Astrocyte (in vitro differentiated cells and primary cell): ENCODE measurements at places on chromosomes 7 and 10. TPM values are rescaled to one million over a fixed set of nuclear protein-coding genes. Genes with fewer than 3 reads are reported as not detected.

The SEMA3A gene
- total RNA-seq: 22.0 and 31.3 TPM in 2 replicates

The UPK3B gene
- total RNA-seq: 0.64 TPM in 1 of 2 replicates, not detected in the other

The KMT2E gene
- 57.4 and 62.5 TPM in 2 replicates for total RNA-seq

The MYO1G gene
- total RNA-seq: 0.11 and 0.19 TPM in 2 replicates

The SUN3 gene
- not detected in 2 replicates for total RNA-seq

The MPP7 gene
- total RNA-seq: 6.9 and 7.1 TPM in 2 replicates

The POLR2J gene
- 36.9 and 41.4 TPM in 2 replicates for total RNA-seq

The GIMAP8 gene
- total RNA-seq: not detected in 2 replicates

The DEPP1 gene
- total RNA-seq: 6.6 and 8.0 TPM in 2 replicates

The SH2D4B gene
- 0.07 TPM in 1 of 2 replicates, not detected in the other for total RNA-seq

The ANKRD61 gene
- total RNA-seq: 0.18 and 0.31 TPM in 2 replicates

DNA sequence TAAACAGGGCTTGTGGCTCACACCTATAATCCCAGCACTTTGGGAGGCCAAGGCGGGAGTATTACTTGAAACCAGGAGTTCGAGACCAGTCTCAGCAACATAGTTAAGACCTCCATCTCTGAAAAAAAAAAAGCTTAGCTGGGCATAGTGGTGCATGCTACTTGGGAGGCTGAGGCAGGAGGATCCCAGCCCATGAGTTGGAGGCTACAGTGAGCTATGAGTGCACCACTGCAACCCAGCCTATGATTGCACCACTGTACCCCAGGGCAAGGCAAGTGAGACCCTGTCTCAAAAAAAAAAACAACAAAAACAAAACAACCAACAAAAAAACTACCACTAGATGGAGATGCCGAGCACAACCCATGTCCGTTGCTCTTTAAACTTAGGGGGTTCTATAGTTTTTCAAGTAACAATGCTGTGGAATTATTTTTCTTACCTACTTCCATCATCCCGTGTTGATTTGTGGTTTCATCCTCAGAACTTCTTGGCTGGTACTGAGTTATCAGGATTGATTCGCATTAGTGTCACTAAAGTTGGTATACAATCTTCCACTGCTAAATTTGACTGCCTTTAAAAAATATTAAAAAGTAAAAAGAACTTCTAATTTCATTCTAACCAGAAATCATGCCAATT lies 12.2 kb upstream of the REPIN1 start:
- H3K36me3 ChIP-seq: no peaks in the 10 kb centered on the region
- H3K27ac ChIP-seq: no peak overlapping the region
- peaks cover 2% of the 10 kb centered on the region for H3K4me1 ChIP-seq
- peaks cover 5% of the 10 kb centered on the region for H3K27me3 ChIP-seq

GRCh38 chr10:129056734-129057689 lies 410.0 kb upstream of the MGMT start:
- no peaks in the 10 kb centered on the region for H3K27me3 ChIP-seq
- DNase-seq: no peak
- H3K4me1 ChIP-seq: no peaks in the 10 kb centered on the region
- no peak overlapping the region for H3K27ac ChIP-seq
- no peak overlapping the region for H3K4me3 ChIP-seq

GRCh38 chr7:133434246-133434865 lies 181.5 kb downstream of the EXOC4 start:
- H3K27me3 ChIP-seq: no peaks in the 10 kb centered on the region
- DNase-seq: peak; percentile 12
- no peak overlapping the region for H3K27ac ChIP-seq
- H3K4me3 ChIP-seq: no peak overlapping the region

GRCh38 chr10:34543716-34544115 lies 271.4 kb downstream of the PARD3 start:
- no peaks in the 10 kb centered on the region for H3K36me3 ChIP-seq
- DNase-seq: no peak
- H3K27ac ChIP-seq: no peak overlapping the region

GRCh38 chr10:68074031-68074774 lies 880 bp downstream of the HERC4 start:
- no peaks in the 10 kb centered on the region for H3K27me3 ChIP-seq
- H3K4me1 ChIP-seq: peaks cover 5% of the 10 kb centered on the region
- peak overlapping the region; percentile 93 for H3K27ac ChIP-seq
- peaks cover 4% of the 10 kb centered on the region for H3K36me3 ChIP-seq

DNA sequence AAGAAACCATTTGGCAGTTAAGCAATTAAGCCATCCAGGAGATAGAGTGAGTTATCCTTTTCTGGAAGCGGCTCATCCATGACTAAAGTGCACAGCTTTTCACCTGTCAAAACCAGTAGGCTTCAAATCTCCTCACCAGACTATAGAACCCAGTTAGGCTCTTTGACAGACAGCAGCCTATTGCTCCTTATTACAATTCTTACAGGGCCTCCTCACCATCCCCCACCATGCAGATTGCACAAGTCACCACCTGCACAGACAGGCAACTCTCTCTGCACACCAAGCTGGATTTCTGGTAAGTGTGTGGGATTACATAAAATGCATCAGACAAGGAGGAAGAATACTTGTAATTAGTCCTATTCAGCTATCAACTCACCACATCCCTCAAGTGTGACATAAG lies 301.6 kb downstream of the SNX13 start:
- H3K27ac ChIP-seq: no peak overlapping the region
- peak; percentile 56 for DNase-seq
- H3K4me3 ChIP-seq: no peak overlapping the region

DNA sequence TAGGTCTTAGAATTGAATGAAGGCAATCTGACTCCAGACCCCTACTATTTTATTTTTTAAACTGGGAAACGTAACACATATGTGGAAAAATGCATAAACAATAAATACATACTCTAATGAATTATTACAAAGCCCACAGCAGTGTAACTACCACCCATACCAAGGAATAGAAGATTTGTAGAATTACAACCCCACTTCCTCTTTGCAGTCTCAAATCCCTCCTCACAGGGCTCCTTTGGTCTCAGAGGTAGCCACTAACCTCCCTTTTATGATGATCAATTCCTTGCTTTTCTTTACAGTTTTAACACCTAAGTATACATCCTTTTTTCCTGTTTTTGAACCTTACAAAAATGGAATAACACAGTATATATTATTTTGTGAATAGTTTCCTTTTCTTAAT lies 6.7 kb upstream of the CCDC126 start:
- no peaks in the 10 kb centered on the region for H3K4me1 ChIP-seq
- H3K36me3 ChIP-seq: no peaks in the 10 kb centered on the region
- H3K27me3 ChIP-seq: no peaks in the 10 kb centered on the region
- DNase-seq: no peak

- H3K27ac ChIP-seq: no peak overlapping the region
- no peaks in the 10 kb centered on the region for H3K36me3 ChIP-seq
- no peaks in the 10 kb centered on the region for H3K4me1 ChIP-seq
- DNase-seq: no peak
Measured at GRCh38 chr7:22121702-22122474, 176.2 kb upstream of the CDCA7L start.

GRCh38 chr10:47095848-47096612 lies 184.8 kb downstream of the PTPN20 start:
- no peaks in the 10 kb centered on the region for H3K27me3 ChIP-seq
- H3K4me3 ChIP-seq: no peak overlapping the region
- no peaks in the 10 kb centered on the region for H3K4me1 ChIP-seq
- H3K36me3 ChIP-seq: no peaks in the 10 kb centered on the region
- no peak overlapping the region for H3K27ac ChIP-seq

DNA sequence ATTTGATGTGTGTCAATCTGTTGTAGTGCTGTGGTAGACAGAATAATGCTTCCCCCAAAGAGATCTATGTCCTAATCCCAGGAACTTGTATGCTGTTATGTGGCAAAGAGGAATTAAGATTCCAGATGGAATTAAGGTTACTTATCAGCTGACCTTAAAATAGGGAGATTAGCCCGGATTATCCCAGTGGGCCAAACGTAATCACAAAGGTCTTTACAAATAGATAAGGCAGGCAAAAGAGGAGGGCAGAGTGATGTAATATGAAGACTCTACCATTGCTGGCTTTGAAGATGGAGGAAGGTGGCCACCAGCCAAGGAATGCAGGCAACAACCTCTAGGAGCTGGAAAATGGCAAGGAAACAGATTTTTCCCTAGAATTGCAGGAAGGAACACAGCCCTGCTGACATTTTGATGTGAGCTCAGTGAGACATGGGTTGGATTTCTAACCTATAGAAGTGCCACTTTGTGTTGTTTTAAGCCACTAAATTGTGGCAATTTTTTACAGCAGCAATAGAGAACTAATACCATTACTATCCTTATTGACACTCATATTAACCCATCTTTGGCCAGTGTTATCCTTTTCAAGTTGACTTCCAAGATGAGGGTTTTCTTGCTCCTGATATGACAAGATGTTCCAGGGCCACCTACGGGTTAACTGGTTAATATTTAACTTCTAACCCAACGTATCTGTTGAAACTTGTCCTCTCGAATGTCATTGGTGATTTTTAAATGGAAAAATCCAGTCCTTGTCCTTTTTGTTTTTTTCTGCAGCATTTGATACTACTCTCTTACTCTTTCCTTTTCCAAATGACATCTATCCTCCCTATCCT lies 29.3 kb downstream of the CYCS start:
- H3K27me3 ChIP-seq: no peaks in the 10 kb centered on the region
- no peak overlapping the region for H3K27ac ChIP-seq
- H3K36me3 ChIP-seq: no peaks in the 10 kb centered on the region
- DNase-seq: no peak
- H3K4me1 ChIP-seq: no peaks in the 10 kb centered on the region

- H3K4me1 ChIP-seq: peaks cover 67% of the 10 kb centered on the region
- H3K27ac ChIP-seq: peak overlapping the region; percentile 99
- H3K36me3 ChIP-seq: peaks cover 3% of the 10 kb centered on the region
- H3K27me3 ChIP-seq: no peaks in the 10 kb centered on the region
- H3K4me3 ChIP-seq: peak overlapping the region; percentile 35
Measured at GRCh38 chr7:43647673-43648472, 65.0 kb downstream of the STK17A start.

DNA sequence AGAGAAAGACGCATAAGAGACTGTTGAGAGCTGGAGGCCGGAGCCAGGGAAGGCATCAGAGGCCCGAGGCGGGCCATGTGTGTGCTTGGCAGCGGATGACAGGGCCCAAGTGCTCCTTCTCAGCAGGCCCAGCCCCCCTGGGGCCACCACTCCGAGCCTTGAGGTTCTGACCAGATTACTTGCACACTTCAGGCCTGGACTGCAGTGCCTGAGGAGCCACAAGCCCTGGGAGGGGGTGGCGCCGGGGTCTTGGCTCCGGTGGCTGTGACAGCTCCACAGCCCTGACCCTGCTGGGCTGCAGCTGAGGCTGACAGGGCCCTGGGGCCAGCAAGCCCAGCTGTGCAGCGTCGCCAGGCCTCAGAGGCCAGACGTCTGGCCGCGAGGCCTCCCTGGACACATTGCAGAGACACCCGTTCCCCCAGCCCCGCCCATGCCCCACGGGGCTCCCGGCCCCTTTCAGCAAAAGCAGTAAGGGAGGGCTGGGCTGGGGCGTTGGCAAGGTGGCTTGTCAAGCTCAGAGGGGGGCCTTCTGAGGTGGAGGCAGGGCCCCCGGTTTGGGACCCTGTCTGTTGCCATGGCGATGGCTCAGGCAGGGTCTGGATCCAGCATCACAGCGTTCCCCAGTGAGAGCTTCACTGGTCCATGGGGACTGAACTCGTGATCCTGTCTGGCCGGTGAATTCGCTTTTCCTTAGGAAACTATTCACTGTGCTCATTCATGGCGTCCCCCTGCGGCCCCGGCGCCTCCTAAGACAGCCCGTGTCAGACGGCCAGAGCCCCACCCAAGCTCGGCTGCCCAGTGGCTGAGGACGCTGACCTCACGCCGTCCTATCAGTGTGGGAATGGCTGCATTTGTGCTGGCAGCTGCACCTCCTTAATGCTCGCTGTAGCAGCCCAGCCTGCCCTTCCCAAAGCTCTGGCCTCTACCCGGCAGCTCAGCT lies 5.7 kb downstream of the ELN start:
- H3K4me1 ChIP-seq: peaks cover 5% of the 10 kb centered on the region
- peaks cover 3% of the 10 kb centered on the region for H3K27me3 ChIP-seq
- no peaks in the 10 kb centered on the region for H3K36me3 ChIP-seq
- DNase-seq: peak; percentile 37

GRCh38 chr7:136063326-136063666 lies 86.1 kb upstream of the MTPN start:
- H3K27me3 ChIP-seq: no peaks in the 10 kb centered on the region
- H3K4me3 ChIP-seq: no peak overlapping the region
- H3K36me3 ChIP-seq: no peaks in the 10 kb centered on the region
- H3K4me1 ChIP-seq: no peaks in the 10 kb centered on the region
- no peak overlapping the region for H3K27ac ChIP-seq

DNA sequence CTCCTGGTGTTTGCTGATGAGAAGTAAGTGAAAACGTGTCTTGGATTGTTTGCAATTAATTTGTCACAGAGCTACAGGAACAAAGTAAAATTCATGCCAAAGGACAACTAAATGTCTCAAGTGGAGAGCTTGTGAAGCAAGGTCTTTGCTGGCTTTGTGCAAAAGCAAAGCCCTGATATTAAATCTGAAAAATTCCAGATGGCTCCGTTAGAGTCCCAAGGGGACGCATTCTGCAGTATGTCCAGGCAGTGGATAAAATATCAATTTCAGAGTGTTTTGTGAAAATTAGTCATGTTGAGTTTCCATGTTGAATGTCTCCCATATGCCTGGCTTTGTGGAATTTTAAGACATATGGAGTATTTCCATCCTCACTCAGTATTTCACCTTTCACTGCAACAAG lies 102.5 kb upstream of the PTN start:
- no peaks in the 10 kb centered on the region for H3K27me3 ChIP-seq
- no peak overlapping the region for H3K4me3 ChIP-seq
- H3K27ac ChIP-seq: no peak overlapping the region
- no peak for DNase-seq
- peaks cover 3% of the 10 kb centered on the region for H3K4me1 ChIP-seq

DNA sequence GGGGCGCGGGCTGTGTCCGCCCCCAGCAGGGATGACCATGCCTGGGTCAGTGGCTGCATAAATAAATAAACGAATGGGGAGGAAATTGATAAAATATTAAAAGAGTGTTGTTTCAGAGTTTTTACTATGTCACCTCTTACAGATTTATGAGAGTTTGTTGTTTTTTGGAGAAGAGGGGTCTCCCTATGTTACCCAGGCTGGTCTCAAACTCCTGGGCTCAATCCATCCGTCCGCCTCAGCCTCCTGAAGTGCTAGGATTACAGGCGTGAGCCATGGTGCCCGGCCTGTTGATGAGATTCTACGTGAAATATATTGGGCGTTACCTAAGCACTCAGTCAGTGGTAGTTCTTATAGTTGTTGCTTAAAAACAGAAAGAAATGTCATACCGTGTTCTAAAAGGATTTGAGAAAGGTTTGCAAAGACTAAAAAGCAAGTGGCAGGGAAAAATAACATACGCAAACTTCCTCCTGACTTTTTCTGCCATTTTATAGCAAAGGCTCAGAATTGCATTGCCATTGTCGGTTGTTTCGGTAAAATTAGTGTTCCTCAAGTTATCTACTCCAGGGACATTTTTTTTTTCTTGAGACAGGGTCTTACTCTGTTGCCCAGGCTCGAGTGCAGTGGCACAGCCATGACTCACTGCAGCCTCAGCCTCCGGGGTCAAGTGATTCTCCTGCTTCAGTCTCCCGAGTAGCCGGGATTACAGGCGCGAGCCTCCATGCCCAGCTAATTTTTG lies 39.5 kb upstream of the FOXK1 start:
- peak overlapping the region; percentile 69 for H3K4me3 ChIP-seq
- H3K36me3 ChIP-seq: no peaks in the 10 kb centered on the region
- H3K27me3 ChIP-seq: no peaks in the 10 kb centered on the region
- H3K4me1 ChIP-seq: peaks cover 12% of the 10 kb centered on the region
- H3K27ac ChIP-seq: peak overlapping the region; percentile 80
- DNase-seq: no peak
